Daoy (cell line): ENCODE measurements at places on chromosomes 2 and 18. TPM values are rescaled to one million over a fixed set of nuclear protein-coding genes. Genes with fewer than 3 reads are reported as not detected.
A peak's percentile ranks its signal among the peaks of the same experiment; 100 is the strongest.

The HES6 gene
- 9.8 and 13.1 TPM in 2 replicates for total RNA-seq

The SLC14A1 gene
- 1.9 and 7.5 TPM in 2 replicates for total RNA-seq

The ATP6V1C2 gene
- total RNA-seq: 0.12 and 0.29 TPM in 2 replicates

The POTEC gene
- total RNA-seq: 2.9 and 3.8 TPM in 2 replicates

The CDH20 gene
- 0.03 TPM in 1 of 2 replicates, not detected in the other for total RNA-seq

The DLGAP1 gene
- total RNA-seq: 0.27 and 2.9 TPM in 2 replicates

DNA sequence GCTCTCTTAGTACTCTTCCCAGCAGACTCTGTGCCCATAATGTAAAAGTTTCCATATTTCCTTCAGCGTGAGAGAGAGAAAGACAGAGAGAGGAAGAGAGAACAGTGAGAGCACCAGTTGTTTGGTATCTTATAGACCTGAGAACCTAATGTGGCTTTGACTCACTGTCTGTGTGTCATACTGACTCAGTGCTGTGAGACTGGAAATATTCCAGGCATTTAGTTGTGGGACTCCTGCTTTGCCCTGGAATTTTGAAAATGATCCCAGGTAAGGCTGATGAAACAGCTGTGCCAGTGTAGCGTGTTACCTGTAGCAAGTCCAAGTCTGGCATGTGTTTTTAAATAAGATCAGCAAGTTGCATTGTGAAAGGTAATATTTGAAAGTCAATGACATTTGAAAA, 87.9 kb upstream of the KCNH7 start:
- peak; percentile 21 for DNase-seq

DNA sequence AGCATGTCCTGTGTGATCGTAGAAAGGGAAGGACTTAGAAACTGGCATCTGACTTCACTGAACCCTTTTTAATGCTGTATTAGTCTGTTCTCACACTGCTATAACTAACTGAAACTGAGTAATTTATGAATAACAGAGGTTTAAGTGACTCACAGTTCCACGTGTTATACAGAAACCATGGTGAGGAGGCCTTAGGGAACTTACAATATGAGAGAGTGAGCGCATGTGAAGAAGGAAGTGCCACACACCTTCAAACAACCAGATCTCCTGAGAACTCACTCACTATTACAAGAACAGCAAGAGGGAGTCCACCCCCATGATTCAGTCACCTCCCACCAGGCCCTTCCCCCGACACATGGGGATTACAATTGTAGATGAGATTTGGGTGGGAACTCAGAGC, 811.3 kb downstream of the CPS1 start:
- DNase-seq: peak; percentile 34

GRCh38 chr2:85811180-85812093, 57.6 kb downstream of the ATOH8 start:
- peak; percentile 64 for DNase-seq
